ENCODE measurements at places on chromosomes 1 and 21. TPM values are rescaled to one million over a fixed set of nuclear protein-coding genes. Genes with fewer than 3 reads are reported as not detected.

- no peak overlapping the region for H3K27ac ChIP-seq
- H3K27me3 ChIP-seq, result no peaks in the 10 kb centered on the region
- H3K4me3 ChIP-seq, result no peak overlapping the region
- no peaks in the 10 kb centered on the region for H3K4me1 ChIP-seq
- no peaks in the 10 kb centered on the region for H3K36me3 ChIP-seq
Measured at GRCh38 chr1:224668984-224669383, 52.9 kb downstream of the CNIH3 start.

- no peaks in the 10 kb centered on the region for H3K4me1 ChIP-seq
- H3K36me3 ChIP-seq, result no peaks in the 10 kb centered on the region
- no peaks in the 10 kb centered on the region for H3K27me3 ChIP-seq
- H3K27ac ChIP-seq, result no peak overlapping the region
- no peak for DNase-seq
- no peak overlapping the region for H3K4me3 ChIP-seq
Measured at GRCh38 chr1:183723571-183723970, 70.5 kb upstream of the APOBEC4 start.

- H3K27ac ChIP-seq, result peak overlapping the region; percentile 52
- peak; percentile 69 for DNase-seq
Measured at GRCh38 chr1:93081716-93082115, 2.6 kb downstream of the MTF2 start.

DNA sequence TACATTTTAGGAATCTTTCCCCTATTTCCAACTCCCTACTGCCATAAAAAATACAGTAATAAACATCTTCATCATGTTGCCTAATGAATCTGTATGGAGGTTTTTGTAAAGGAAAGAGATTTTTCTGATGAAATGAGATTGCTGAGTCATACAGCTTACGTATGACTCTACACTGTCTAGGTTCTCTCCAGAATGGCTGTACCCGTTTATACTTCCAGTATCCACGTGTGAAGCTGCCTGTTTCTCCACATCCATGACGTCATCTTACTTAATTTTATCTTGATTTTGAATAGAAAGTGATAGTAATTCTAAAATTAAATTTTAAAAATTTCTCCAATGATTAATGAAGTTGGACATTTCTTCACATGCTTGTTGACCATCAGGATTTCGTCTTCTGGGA, 103.7 kb downstream of the COQ8A start:
- peak; percentile 12 for DNase-seq
- H3K27ac ChIP-seq, result no peak overlapping the region
- H3K27me3 ChIP-seq, result no peaks in the 10 kb centered on the region
- H3K4me1 ChIP-seq, result no peaks in the 10 kb centered on the region

DNA sequence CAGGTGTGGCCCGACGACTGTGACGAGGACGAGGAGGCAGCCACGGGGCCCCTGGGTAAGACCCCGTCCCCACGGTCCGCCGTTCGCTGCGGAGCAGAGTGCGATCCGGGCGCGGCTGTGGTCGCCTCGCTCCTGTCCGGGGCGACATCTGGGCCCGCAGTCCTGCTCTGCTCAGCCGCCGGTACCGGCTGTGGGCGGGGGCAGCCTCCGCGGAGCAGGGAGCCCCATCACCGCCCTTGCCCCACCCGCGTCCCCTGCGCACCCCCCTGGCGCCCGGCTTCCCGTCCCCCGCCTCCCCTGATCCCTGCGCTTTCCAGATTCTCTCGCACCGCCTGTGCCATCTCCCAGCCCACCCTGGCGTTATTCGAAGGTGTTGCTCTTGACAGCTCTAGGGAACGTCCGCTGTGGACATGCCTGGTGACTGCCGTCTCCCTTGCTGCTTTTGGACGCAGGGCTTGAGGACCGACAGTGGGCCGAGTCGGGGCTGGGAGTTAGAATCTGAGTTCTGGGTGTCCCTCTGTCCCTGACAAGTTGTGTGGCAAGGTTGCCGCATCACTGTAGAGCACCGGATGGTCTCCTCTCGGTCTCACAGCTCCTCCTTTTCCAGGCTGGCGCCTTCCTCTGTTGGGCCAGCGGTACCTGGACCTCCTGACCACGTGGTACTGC, 596 bp downstream of the TOR3A start:
- peak; percentile 25 for DNase-seq
- peak overlapping the region; percentile 93 for H3K27ac ChIP-seq
- H3K4me1 ChIP-seq, result peaks cover 19% of the 10 kb centered on the region
- H3K36me3 ChIP-seq, result peaks cover 11% of the 10 kb centered on the region
- H3K4me3 ChIP-seq, result peak overlapping the region; percentile 83
- H3K27me3 ChIP-seq, result no peaks in the 10 kb centered on the region

DNA sequence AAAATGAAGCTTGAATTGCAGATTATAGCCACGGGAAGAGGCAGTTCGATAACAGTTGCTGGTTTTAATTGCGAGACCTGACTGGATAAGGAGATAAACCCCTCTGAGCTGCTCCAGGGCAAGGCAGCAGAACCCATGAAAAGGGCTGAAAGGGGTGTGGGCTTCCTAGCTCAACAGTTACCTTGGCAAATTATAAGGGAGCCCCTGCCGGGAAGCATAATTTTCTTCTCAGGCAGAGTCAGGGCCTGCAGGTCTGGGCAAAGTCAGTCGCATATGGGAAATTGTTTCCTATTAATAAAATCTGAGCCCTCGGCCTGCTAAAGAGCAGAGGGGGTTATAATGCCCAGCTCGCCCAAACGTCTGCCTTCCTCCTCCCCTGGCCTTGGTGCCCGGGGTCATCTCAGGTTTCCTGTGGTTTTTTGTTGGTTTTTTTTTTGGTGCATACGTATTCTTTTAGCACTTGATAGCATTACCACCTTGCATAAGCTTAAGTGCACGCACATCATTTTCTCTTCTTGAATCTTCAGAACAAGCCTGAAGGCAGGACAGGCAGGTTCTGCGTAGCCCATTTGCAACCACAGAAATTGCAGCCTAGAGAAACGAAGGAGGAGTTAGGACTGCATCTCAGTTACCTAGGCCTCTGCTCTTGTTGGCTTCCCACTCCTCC, 33.9 kb upstream of the SELENON start:
- H3K4me3 ChIP-seq, result no peak overlapping the region
- peaks cover 3% of the 10 kb centered on the region for H3K36me3 ChIP-seq
- DNase-seq, result no peak
- H3K27ac ChIP-seq, result no peak overlapping the region
- H3K4me1 ChIP-seq, result no peaks in the 10 kb centered on the region
- H3K27me3 ChIP-seq, result no peaks in the 10 kb centered on the region

AIM2 gene
- polyA plus RNA-seq, result 9.0 TPM

L1TD1 gene
- polyA plus RNA-seq, result 0.22 TPM

PTGER3 gene
- not detected for polyA plus RNA-seq

RAB25 gene
- polyA plus RNA-seq, result 0.23 TPM
